ENCODE measurements at places on chromosomes 6 and 20. TPM values are rescaled to one million over a fixed set of nuclear protein-coding genes. Genes with fewer than 3 reads are reported as not detected.

The SPAG4 gene
- 137 TPM for polyA plus RNA-seq

The HFE gene
- polyA plus RNA-seq, result 6.3 TPM

The FOXS1 gene
- not detected for polyA plus RNA-seq

The ESR1 gene
- not detected for polyA plus RNA-seq

The IFNGR1 gene
- 71.6 TPM for polyA plus RNA-seq

The SAMD10 gene
- 11.0 TPM for polyA plus RNA-seq

The PAQR8 gene
- polyA plus RNA-seq, result 50.7 TPM

The RAET1E gene
- not detected for polyA plus RNA-seq

The RGS17 gene
- polyA plus RNA-seq, result not detected

The PCED1A gene
- 92.3 TPM for polyA plus RNA-seq

The POU5F1 gene
- polyA plus RNA-seq, result 7.2 TPM

DNA sequence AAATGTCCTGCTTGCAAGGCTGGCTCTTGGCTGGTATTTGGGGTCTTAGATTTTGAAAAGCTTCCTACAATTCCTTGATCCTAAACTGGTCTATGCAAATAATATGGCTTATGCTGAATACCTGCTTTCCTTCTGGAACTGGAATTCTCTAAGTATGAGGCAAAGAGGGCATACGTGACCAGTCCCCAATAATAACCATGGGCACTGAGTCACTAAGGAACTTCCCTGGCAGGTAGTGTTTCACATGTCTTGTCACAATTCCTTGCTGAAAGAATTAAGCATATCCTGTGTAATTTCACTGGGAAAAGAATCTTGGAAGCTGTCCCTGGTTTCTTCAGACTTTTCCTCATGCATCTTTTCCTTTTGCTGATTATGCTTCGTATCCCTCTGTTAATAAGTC, 106.5 kb downstream of the MMS22L start:
- H3K36me3 ChIP-seq, result peaks cover 15% of the 10 kb centered on the region
- no peak overlapping the region for H3K4me3 ChIP-seq
- no peaks in the 10 kb centered on the region for H3K27me3 ChIP-seq

DNA sequence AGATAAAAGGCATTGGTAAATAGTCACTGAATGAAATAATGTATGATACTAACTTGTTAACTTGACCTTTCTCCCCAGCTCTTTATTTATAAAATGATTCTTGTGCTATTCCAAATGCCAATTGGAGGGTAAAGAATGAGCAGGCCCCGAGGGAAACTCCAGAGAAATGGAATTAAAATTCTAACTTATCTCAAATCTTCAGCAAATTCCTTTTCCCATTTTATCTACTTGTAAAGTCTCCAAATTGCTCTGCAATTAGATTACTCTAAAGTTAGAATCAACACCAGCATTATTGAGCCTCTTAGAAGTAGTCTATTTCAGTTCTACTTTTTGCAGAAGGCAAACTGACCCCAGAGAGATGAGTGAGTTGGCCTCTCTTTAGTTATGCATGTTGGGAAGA, 165.9 kb upstream of the PREP start:
- H3K4me1 ChIP-seq, result peaks cover 10% of the 10 kb centered on the region
- H3K27me3 ChIP-seq, result peaks cover 9% of the 10 kb centered on the region
- H3K4me3 ChIP-seq, result no peak overlapping the region
- H3K27ac ChIP-seq, result no peak overlapping the region

GRCh38 chr6:86723151-86723550, 214.2 kb upstream of the HTR1E start:
- H3K27ac ChIP-seq, result no peak overlapping the region
- H3K4me3 ChIP-seq, result no peak overlapping the region
- H3K36me3 ChIP-seq, result no peaks in the 10 kb centered on the region
- no peak for DNase-seq
- no peaks in the 10 kb centered on the region for H3K4me1 ChIP-seq

- no peak for DNase-seq
- no peaks in the 10 kb centered on the region for H3K36me3 ChIP-seq
- peaks cover 7% of the 10 kb centered on the region for H3K4me1 ChIP-seq
- H3K27ac ChIP-seq, result no peak overlapping the region
Observed at GRCh38 chr20:58240471-58240870, 12.0 kb upstream of the ANKRD60 start.

DNA sequence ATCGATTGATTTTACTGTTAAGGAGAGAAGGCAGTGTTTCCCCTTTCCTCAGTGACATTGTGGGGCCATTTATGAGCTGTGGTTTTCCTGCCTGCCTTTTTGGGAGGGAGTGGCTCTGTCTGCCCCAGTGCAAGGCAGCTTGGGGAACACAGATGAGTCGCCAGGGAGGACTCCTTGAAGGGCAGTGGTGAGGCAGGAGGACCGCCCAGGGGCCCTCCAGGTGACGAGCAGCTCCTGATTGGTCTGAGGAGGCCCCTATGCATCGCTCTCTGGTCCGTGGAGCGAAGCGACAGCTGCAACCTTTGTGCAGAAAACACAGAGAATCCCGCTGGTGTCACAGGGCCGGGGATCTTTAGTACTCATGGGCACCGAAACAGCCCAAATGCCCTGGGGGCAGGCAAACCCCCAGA, 100.3 kb downstream of the TMEM242 start:
- H3K4me1 ChIP-seq, result peaks cover 23% of the 10 kb centered on the region
- DNase-seq, result no peak

- no peak overlapping the region for H3K27ac ChIP-seq
- peaks cover 28% of the 10 kb centered on the region for H3K4me1 ChIP-seq
- DNase-seq, result no peak
- H3K27me3 ChIP-seq, result no peaks in the 10 kb centered on the region
Observed at GRCh38 chr6:3124667-3125066, 6.2 kb downstream of the BPHL start.

DNA sequence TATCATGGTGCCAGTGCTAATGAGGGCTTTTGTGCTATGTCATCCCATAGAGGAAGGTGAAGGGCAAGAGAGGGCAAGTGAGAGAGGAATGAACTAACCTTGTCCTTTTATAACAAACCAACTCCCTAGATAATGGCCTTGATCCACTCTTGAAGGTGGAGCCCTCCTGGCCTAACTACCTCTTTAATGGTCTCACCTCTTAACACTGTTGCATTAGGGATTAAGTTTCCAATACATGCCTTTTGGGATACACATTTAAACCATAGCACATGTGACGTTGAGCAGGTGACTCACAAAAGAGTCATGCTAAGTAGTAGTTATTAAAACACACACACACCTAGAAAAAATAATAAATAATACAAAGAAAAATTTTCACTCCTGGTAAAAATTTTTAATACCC, 36.9 kb downstream of the CCN2 start:
- no peak overlapping the region for H3K27ac ChIP-seq
- H3K4me1 ChIP-seq, result peaks cover 29% of the 10 kb centered on the region
- H3K36me3 ChIP-seq, result no peaks in the 10 kb centered on the region
- DNase-seq, result no peak
- H3K4me3 ChIP-seq, result no peak overlapping the region
- no peaks in the 10 kb centered on the region for H3K27me3 ChIP-seq

GRCh38 chr6:79544939-79545450, 7.8 kb upstream of the LCA5 start:
- H3K4me3 ChIP-seq, result no peak overlapping the region
- peaks cover 8% of the 10 kb centered on the region for H3K4me1 ChIP-seq
- peak; percentile 16 for DNase-seq
- H3K27ac ChIP-seq, result no peak overlapping the region
- peaks cover 2% of the 10 kb centered on the region for H3K36me3 ChIP-seq
- H3K27me3 ChIP-seq, result no peaks in the 10 kb centered on the region

GRCh38 chr20:22576273-22576672, 8.1 kb downstream of the FOXA2 start:
- no peaks in the 10 kb centered on the region for H3K27me3 ChIP-seq
- peaks cover 85% of the 10 kb centered on the region for H3K4me1 ChIP-seq
- peak; percentile 27 for DNase-seq
- H3K27ac ChIP-seq, result peak overlapping the region; percentile 86
- 0 out of 2 replicates have a peak, but pooled peaks cover 3% of the 10 kb centered on the region for H3K36me3 ChIP-seq

DNA sequence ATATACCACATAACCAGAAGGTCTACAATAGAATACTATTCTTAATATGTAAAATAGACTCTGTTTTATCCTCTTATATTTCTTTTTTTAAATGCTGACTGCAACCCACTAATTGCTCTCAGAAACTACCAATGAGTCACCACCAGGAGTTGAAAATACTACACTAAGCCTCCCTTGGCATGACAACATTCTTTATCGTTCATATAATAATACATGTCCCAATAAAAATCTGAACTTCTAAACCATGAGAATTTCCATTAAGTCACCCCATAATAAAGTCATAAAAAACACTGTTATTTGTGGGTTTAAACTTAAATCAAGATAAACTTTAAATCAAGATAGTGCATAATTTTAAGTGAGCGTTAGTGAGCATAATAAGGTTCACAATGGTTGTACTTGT, 4.2 kb downstream of the HACE1 start:
- no peak for DNase-seq
- H3K4me1 ChIP-seq, result peaks cover 14% of the 10 kb centered on the region
- no peaks in the 10 kb centered on the region for H3K36me3 ChIP-seq
- no peak overlapping the region for H3K4me3 ChIP-seq
- H3K27ac ChIP-seq, result no peak overlapping the region

- H3K27ac ChIP-seq, result no peak overlapping the region
- H3K27me3 ChIP-seq, result peaks cover 33% of the 10 kb centered on the region
- no peak overlapping the region for H3K4me3 ChIP-seq
- DNase-seq, result no peak
- H3K4me1 ChIP-seq, result peaks cover 9% of the 10 kb centered on the region
- no peaks in the 10 kb centered on the region for H3K36me3 ChIP-seq
Observed at GRCh38 chr6:4554645-4555044, 221.6 kb upstream of the CDYL start.

GRCh38 chr6:124796464-124796970, 165.7 kb upstream of the RNF217 start:
- H3K36me3 ChIP-seq, result no peaks in the 10 kb centered on the region
- no peak overlapping the region for H3K4me3 ChIP-seq
- H3K27ac ChIP-seq, result no peak overlapping the region
- H3K27me3 ChIP-seq, result no peaks in the 10 kb centered on the region

Data from HepG2 (cell line).